ENCODE measurements at places on chromosomes 5 and 9. TPM values are rescaled to one million over a fixed set of nuclear protein-coding genes. Genes with fewer than 3 reads are reported as not detected.

FNIP1 gene
- total RNA-seq, result 17.5 TPM

PCDHB4 gene
- total RNA-seq, result not detected

CDKN2B-AS1 gene
- 0.42 TPM for total RNA-seq

DNA sequence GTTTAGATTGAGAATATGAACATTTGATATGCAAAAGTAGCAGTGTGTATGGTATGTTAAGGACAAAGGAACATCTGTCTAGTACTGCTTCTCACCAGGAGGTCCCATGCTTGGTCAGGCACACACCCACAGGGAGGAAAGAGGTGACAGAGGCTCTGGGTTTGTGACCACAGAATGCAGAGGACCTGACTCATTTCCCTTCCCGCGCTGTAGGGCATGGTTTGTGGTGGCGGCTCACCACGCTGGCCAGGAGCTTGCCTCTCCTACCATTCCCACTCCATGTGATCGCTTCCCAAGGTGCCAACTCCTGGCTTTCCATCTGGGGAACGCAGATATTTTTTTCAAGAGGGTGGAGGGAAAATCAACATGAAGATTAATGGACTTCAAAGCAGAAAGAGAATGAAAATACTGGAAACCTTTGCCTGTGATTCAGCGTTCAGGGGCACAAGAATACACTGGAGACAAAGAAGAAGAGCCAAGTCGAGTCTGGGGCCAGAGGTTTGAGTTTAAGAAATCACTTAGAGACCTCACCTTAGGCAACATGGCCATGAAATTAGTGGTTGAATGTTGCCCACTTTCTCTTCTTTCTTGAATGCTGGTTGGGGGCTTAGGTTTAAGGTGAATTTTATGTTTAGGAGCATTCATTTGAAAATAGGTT lies 477.8 kb downstream of the CCDC171 start:
- peak; percentile 67 for DNase-seq
- no peak overlapping the region for H3K4me3 ChIP-seq
- peaks cover 2% of the 10 kb centered on the region for H3K27me3 ChIP-seq
- peaks cover 7% of the 10 kb centered on the region for H3K4me1 ChIP-seq
- H3K27ac ChIP-seq, result peak overlapping the region; percentile 0
- no peaks in the 10 kb centered on the region for H3K36me3 ChIP-seq

DNA sequence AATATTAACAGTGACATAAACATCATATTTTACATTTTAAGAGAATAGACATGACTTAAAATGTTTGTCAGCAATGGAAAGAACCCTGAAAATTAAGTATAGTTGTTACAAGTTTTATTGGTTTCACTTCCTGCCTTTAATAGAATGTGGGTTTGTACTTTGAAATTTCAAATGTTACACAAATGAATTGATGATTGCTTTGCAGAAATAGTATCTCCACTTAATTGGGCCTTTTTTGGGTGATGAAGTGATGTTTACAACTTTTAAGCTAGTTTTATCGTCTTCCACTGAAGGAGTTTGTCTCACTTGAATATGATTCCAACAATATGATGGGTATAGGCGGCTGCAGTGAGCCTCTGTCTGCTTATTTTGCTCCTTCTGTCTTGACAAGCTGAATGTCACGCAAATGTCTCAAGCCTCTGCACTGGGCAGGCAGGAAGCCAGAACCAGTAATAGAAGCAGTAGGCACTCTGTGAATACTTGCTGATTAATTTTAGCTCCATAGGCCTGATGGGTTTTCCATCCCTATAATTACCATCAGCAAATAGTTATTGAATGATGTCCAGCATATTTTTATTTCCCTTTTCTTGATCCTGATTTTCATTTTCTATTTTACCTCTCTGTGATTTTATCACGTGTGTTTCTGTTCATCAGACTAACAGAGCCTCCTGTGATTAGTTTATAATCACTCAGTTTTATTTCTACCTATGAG lies 10.6 kb upstream of the NR3C1 start:
- H3K36me3 ChIP-seq, result no peaks in the 10 kb centered on the region
- H3K4me1 ChIP-seq, result peaks cover 21% of the 10 kb centered on the region
- H3K27me3 ChIP-seq, result no peaks in the 10 kb centered on the region
- H3K27ac ChIP-seq, result no peak overlapping the region
- no peak for DNase-seq

- no peaks in the 10 kb centered on the region for H3K4me1 ChIP-seq
- no peak overlapping the region for H3K27ac ChIP-seq
- H3K27me3 ChIP-seq, result no peaks in the 10 kb centered on the region
- DNase-seq, result no peak
- no peak overlapping the region for H3K4me3 ChIP-seq
Measured at GRCh38 chr5:143645356-143645755, 166.6 kb upstream of the HMHB1 start.

DNA sequence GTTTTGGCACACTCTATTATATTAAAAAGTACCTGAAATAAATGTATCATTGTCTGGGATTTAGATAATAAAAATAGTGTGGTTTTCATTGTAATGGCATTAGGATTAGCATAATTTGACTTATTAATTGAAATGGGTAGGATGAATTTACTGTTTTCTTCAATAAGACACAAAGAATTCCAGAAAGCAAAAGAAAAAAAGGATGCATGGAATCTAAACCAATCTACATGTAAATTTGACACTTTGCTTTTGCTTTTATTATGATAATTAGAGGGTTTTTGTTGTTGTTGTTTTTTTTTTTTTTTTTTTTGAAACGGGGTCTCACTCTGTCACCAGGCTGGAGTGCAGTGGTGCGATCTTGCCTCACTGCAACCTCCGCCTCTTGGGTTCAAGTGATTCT lies 304.8 kb upstream of the EFNA5 start:
- no peak overlapping the region for H3K27ac ChIP-seq
- no peak for DNase-seq
- H3K4me3 ChIP-seq, result no peak overlapping the region
- H3K27me3 ChIP-seq, result no peaks in the 10 kb centered on the region
- peaks cover 8% of the 10 kb centered on the region for H3K4me1 ChIP-seq
- H3K36me3 ChIP-seq, result no peaks in the 10 kb centered on the region

DNA sequence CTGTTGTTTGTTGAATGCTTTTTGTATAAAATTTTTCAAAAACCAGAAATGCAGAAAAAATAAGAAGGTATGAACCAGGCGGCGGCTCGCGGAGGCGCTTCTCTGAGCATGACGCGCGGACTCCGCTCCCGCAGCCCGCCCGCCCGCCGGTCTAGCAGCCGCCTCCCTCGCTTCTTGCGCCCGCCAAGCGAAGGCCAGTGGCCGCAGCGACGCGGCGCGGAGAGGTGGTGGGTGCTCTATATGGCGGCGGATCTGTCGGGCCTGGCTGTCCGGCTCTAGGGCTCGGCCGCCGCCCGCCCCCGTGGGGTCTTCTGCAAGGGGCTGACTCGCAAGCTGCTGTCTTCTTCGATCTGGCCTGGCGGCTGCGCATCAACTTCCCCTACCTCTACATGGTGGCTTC lies 93.8 kb downstream of the ANKRD18A start:
- no peaks in the 10 kb centered on the region for H3K4me1 ChIP-seq
- no peaks in the 10 kb centered on the region for H3K36me3 ChIP-seq
- no peak overlapping the region for H3K4me3 ChIP-seq

DNA sequence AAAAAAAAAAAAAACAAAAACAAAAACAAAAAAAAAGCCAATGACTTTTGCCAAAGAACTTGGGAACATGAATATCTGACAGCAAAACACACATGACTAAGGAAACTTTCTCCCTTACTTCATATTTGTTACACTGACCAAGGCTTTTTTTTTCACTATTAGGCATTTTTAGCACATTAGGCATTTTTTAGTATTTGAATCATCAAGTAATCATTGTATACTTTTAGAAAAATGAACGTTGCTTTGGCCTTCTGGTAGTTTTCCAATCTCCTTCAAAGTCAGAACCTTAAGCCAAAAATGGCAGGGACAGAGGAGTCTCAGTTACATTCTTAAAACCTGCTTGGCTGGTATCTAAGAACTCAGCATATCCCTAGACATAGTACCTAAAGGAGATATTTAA lies 19.3 kb downstream of the NREP start:
- H3K27me3 ChIP-seq, result no peaks in the 10 kb centered on the region
- H3K4me1 ChIP-seq, result peaks cover 42% of the 10 kb centered on the region
- H3K4me3 ChIP-seq, result no peak overlapping the region
- H3K27ac ChIP-seq, result no peak overlapping the region

- no peaks in the 10 kb centered on the region for H3K36me3 ChIP-seq
- peak; percentile 33 for DNase-seq
- peaks cover 17% of the 10 kb centered on the region for H3K27me3 ChIP-seq
- no peaks in the 10 kb centered on the region for H3K4me1 ChIP-seq
- H3K4me3 ChIP-seq, result no peak overlapping the region
Measured at GRCh38 chr5:36058776-36059175, 7.9 kb downstream of the UGT3A2 start.
